Activated CD4-positive, alpha-beta T cell treated with anti-CD3 and anti-CD28 coated beads for 24 hours (primary cell): ENCODE measurements at places on chromosomes 11 and 22.

DNA sequence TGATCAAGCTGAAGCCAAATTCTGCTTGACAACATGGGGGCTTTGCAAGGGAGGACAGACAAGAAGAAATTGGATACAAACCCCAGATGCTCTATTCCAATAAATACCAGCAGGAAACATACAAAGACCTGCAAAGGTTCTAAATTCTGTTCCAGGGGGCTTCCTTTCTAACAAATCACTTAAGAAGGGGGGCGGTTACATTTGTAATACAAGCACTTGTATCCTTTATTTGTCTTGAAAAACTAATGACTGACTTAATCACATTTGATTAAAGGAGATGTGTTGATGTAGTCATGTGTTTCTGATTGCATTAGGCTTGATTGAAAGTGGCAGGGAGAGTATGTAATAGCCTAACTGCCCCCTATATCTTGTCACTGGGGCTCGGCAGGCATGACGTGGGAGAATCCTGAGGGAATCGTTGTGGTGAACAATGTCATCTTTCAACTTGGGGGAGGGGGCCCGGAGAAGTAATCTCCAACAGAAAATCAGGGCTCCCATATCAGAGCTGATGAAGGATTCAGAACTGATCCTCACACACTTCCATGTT lies 361.7 kb downstream of the INSC start:
- DNase-seq, result no peak

DNA sequence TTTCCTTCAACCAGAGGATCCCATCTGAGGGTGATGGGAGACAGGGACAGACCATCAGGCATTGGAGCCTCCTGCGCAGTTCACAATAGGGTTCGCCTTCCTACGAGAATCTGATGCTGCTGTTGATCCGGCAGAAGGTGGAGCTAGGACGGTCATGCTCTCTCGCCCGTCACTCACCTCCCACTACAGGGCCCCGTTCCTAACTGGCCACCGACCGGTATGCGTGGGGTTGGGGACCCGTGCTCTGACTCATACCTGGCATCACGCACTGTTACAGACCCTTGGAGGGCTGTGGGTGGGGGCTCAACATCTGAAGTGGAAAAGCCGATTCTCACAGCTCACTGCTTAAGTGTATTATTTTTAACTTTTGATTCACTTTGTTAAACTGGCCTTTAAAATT lies 402.3 kb downstream of the BRD1 start:
- DNase-seq, result no peak

DNA sequence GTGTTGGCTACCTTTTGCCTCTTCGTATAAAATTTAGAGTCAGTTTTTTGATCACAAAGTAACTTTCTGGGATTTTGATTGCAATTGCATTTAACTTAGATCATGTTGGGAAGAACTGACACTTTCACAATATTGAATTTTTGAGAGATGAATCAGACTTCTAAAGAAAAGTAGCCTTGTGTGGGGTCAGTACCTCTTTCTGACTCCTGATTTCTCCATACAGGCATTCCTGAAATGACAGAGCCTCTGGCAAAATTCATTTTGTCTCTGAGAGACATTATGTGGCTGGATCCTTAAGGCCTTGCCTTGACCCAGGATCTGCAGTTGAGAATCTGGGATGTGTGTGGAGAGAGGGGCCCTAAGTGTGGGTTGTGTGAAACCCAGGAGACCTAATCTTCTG lies 37.8 kb downstream of the PPFIBP2 start:
- DNase-seq, result no peak

- DNase-seq, result no peak
Observed at GRCh38 chr11:96287822-96288439, 55.1 kb downstream of the MAML2 start.

DNA sequence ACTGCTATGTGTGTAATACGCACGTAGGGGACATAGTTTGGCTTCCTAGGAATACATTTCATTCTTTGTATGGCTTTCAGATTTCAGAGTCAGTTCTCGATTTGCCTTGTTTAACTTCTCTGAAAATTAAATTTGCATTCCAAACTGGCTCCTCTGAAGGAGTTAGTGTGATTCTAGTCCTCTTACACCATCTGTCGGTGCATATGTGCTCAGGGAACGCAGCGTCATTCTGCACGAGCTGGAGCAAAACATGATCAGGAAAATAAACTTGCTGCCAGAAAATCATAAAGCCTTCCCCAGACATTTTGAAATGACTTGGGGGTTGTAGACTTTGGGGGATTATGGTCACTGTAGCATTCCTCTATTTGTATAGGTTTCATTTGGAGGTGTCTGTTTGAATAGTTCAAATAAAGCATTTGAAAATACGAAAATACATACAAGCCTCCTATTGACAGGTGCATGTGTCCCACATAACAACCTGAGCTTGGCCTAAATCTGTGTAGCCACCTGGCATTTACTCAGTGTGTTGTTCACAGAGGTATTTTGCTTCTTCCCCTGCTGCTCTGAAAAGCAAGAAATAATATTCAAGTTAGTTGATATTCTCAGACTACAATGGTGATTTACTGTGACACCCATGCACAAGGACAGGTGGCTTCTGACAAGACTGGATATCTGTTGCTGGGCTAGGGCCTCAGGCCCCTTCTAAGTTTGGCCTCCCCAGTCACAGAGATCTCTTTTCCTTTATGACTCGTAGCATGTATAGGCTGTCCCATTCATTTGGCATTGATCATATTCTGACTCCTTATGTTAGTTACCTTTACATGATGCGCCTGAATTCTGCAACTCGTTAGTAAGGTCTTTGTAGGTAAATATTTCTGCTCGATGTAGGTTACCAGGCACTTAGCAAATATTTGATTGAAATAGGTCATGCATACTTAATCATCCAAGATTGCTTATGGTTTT lies 81.6 kb upstream of the SORL1-AS1 start:
- no peak for DNase-seq

- DNase-seq, result no peak
Observed at GRCh38 chr11:86365546-86365945, 9.1 kb upstream of the CCDC81 start.

- DNase-seq, result no peak
Observed at GRCh38 chr11:121499405-121499804, 46.6 kb upstream of the SORL1-AS1 start.

DNA sequence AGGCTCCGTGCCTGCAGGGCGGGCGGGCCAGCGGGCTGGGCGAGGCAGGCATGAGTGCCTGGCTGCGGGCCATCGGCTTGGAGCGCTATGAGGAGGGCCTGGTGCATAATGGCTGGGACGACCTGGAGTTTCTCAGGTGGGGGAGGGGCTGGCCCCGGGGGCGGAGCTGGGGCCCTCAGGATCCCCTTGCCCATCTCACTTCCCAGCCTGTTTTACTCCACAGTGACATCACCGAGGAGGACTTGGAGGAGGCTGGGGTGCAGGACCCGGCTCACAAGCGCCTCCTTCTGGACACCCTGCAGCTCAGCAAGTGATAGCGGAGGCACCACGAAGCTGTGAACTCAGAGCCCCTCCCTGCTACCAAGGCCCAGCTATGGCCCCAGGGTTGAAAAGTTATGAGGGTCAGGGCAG lies 5.9 kb downstream of the PHOX2A start:
- no peak for DNase-seq

DNA sequence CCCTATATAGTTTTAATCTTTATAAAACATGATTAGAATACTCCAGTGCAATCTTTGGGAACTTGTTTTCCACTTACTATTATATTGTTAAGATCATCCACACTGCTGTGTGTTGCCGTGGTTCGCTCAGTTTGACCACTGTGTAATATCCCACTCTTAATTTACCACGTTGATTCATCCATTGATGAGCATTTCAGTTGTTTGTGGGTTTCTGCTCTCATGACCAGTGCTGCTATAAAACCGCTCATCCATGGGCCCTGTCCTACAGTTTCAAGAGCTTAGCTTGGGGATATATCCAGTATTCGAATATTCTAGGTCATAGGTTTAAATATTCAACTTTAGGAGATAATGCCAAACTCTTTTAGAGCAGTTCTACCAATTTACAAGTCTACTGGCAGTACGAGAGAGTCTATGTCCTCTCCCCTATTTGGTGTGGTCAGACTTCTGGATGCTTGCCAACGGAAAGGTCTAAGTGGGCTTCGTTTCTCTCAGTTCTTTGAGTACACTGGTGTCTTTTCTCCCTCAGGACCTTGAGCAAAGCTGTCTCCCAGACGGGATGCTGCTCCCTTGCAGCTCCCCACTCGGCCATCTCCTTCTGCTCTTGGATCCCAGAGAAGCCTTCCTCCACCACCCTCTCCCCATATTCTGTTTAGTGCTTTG lies 94.9 kb upstream of the ALX4 start:
- DNase-seq, result no peak

GRCh38 chr22:46586531-46587011 lies 33.6 kb upstream of the GRAMD4 start:
- DNase-seq, result no peak
